ENCODE measurements at places on chromosomes 2 and 18. TPM values are rescaled to one million over a fixed set of nuclear protein-coding genes. Genes with fewer than 3 reads are reported as not detected.

GRCh38 chr2:45649462-45649857, 2.0 kb upstream of the PRKCE start:
- no peak for DNase-seq

DNA sequence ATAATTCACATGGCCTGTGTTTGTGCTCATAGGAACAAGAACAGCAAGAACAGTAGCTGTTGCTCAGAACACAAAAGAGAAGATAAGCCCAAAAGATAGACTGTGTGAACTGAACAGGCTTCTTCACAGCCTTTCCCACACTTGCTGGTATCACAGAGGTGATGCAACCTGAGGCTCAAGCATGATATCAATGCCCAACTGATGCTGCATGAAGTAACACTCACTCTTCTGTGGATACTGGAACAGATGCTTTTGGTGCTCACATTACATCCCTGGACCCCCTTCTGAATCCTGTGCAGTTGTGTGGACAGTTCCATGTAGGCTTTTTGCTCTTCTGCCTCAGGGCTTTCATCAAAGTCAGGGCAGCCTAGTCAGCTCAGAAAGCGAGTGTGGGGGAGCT, 88.4 kb upstream of the RND3 start:
- no peak for DNase-seq

DNA sequence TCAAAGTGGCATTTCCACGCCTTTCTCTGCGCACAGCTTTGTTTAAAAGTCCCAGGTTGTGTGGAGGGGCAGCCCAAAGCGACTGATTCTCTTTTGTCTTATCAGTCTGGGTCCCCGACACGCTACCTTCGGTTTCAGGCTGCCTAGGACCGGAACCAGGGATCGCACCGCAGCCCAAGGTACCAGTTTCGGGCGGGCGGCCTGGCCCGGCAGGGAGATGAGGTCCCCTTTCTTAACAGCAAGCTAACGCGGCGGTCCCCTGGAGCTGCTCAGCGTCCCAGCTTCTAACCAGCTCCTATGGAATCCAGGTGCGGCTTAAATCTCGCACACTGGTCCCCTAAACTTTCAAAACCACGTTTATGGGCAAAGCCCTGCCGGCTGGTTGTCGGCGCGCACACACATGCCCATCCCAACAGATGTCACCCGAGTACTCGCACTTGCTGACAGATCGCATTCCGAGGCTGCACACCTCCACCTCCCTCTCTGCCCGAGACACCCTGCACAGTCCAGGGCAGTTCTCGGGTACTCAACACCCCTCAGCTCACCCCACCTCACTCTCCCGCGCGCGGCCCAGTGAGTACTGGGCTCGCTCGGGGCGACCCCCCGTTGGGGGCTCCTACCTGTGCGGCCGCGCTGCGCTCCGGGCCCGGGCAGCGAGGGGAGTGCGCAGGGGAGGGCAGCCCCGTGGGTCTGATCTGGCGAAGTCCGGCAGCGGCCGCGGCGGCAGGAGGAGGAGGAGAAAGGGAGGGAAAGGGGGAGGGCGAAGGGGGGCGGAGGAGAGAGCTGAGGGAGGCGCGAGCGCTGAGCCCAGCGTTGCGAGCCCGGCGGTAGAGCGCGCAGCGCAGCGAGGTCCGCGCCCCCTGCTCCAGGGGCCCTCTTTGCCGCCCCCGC, at the start of gene EFEMP1:
Gene EFEMP1, minus strand, starts transcription at position 692 of the 891 bp plus-strand sequence. CDS start 1,342 bp downstream, outside the sequence.
- peak; percentile 24 for DNase-seq

- DNase-seq, result no peak
These were observed 11.6 kb downstream of the KCNH7 start for GRCh38 chr2:162826921-162827320.

- no peak for DNase-seq
These were observed 6.3 kb downstream of the PJVK start for GRCh38 chr2:178457390-178457886.

DNA sequence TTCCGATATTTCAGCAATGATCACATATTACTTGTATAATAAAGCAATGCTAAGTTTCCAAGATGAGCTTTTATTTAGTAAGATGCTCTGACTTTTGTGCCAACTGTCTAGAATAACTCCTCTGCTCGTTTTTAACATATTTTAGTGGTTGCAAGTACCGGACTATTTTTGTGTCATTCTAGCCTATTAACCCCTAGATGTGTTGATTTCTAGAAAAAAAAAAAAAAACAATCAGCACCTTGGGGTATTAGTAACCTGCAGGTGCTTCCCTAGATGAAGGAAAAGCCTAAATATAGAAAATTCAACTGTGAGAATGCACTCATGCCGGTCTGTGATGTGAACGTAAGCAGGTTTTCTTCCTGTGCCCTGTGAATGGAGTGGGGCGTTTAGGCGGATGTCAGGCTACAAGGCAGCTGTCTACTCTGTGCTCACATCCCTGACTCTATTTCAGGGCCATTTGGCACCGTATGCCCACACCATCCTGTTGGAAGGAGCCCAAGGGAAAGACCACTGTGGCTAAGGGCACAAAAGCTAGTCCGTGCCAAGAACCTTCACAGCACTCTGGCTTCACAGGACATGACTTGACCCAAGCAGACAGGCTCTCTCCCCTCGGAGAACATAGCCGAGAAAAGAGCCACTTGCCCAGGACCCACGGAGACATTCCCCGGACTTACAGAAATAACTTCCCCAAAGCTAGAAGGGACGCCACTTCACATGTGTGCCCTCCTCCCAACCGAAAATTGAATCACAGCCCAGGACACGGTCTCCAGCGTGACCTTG, 60.9 kb upstream of the AGAP1 start:
- no peak for DNase-seq

GRCh38 chr2:202479090-202479489, 103.0 kb downstream of the BMPR2 start:
- DNase-seq, result no peak

- no peak for DNase-seq
These were observed 119.6 kb downstream of the TMEM163 start for GRCh38 chr2:134599236-134599635.

- DNase-seq, result no peak
These were observed 172.0 kb upstream of the SERPINE2 start for GRCh38 chr2:224211181-224211480.

DNA sequence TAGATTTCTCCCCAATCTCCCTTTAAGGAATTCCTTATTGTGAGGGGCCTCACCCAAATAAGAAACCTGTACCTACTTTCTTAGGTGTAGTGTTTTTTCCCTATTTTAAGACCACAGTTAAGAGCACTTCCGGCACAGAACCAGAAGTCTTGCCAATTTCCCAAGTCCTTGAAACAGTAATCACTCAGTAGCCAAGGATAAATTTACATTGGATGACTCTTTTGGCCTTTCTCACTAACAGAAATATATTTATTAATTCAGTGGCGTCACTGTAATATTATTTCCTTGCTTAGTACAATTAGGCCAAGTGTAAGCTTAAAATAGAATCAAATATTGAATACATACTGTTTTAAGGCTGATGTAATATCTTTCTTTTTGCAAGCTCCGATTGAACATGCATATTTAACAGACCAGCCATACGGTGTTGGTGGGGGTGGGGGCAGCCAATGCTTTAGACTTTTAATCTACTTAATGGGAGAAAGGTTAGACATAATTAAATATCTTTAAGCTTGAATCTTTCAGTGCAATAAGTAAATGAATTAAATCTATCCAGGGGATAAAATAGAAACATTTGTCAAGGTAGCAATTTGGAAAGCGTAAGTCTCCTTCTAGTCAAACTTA, 50.8 kb upstream of the ITGA6 start:
- no peak for DNase-seq

PCARE gene
- total RNA-seq, result not detected

CYP20A1 gene
- 16.4 TPM for total RNA-seq

REEP1 gene
- total RNA-seq, result 0.20 TPM

CCDC148 gene
- 7.2 TPM for total RNA-seq
